ENCODE measurements at places on chromosomes 5 and 9. TPM values are rescaled to one million over a fixed set of nuclear protein-coding genes. Genes with fewer than 3 reads are reported as not detected.

The PDE6A gene
- not detected for total RNA-seq

The POLK gene
- total RNA-seq: 14.2 TPM

The SPIN1 gene
- total RNA-seq: 43.9 TPM

The EGFLAM gene
- not detected for total RNA-seq

Measured in Karpas-422 (cell line).